ENCODE measurements at places on chromosomes 6 and 20. TPM values are rescaled to one million over a fixed set of nuclear protein-coding genes. Genes with fewer than 3 reads are reported as not detected.

GRCh38 chr6:137417396-137417795, 76.8 kb downstream of the OLIG3 start:
- DNase-seq = no peak

GRCh38 chr6:161906571-161906970, 632.7 kb upstream of the AGPAT4 start:
- no peak for DNase-seq

DNA sequence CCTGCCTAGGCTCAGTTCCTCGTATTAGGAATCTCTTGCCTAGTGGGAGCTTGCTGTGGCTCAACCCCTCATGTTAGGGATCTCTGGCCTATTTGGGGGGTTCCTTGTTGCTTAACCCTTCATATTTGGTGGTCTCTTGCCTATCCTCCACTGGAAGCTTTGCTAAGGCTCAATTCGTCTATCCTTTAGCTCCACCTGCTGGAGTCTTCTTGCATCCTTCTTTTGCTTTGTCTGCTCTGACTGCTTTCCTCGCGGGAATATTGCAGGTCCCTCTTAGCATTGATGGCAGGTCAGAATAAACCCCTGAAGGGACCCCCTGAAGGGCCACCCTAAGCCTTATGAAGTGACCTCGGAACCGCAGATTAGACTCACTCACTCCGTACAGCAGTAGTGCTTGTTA, 203.0 kb upstream of the TBX18 start:
- DNase-seq = no peak

- no peak for DNase-seq
Observed at GRCh38 chr6:91083211-91083610, 496.3 kb upstream of the MAP3K7 start.

GRCh38 chr6:156651486-156651885, 125.7 kb upstream of the ARID1B start:
- DNase-seq = no peak

Gene FNDC11
- not detected for total RNA-seq

Gene CDH4
- total RNA-seq = 0.38 TPM

Gene BMP5
- 3.9 TPM for total RNA-seq

Gene COL11A2
- total RNA-seq = 0.61 TPM

DNA sequence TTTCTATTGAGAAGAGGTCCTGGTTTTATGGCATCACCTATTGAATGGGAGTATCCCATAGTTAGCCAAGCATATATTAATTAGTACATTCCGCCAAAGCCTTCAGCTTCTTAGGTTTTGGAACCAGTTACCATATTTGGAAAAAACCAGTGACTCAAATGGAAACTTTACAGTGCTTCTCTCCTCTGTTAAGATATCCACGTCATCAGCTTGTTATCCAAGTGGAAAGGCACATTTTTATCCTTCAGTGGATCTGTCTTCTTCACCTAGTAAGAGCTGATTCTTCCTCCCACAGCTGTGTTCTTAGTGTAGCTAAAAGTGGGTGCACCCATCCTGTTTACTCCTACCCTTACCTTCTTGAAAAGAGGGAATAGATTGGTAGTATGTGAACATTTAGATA, 34.5 kb downstream of the TPD52L1 start:
- no peak for DNase-seq

DNA sequence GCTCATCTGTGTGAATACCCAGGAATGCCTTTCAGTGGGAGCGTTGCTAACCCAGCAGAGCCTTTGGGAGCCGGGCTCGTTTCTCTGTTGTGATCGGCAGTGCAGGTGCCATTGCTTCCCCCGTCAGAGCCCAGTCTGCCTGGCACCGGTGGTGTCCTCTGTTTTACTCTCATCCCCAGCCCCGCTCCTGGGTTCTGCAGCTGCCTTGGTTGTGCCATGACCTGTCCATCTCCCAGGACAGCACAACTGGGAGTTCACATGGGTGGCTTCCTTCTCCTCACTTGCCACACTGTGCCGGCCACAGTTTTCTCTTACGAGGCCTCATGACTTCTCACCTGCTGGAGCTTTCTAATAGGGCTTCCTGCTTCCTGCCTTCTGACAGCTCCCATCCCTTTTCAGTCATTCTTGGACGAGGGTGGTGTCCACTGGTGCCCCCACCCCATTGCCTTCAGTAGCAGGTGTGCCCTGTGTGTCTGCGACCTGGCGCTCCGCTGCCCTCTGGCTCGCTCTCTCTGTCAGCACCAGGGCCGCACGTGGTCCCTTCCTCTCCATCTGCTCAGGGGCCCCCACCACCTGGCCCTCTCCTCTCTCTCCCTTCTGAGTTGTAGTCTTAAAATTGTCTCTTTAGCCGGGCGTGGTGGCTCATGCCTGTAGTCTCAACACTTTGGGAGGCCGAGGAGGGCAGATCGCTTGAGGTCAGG, 110.9 kb downstream of the RPP40 start:
- DNase-seq = no peak

Gene UNC5CL
- total RNA-seq = 0.20 TPM

GRCh38 chr6:128347123-128347522, 173.3 kb downstream of the PTPRK start:
- DNase-seq = no peak

Gene BTNL2
- total RNA-seq = not detected

Gene OR2B3
- total RNA-seq = not detected

DNA sequence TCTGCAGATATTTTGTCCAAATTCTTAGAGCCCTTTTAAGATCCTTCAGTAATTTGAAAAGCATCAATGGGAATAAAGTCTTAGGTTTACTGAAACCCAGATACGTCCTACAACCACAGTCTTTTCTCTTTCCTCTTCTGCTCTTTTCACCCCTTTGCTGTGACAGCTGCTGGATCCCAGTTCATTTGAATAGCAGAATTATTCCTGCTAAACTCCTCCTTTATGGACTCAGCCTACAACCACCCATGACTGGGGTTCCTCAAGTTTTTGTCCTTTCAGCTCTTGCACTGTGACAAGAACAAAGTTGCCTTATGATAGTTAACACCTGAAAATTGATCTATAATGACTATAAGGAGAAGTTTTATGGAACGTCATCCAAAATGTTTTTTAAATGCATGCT, 237.5 kb downstream of the EYA4 start:
- DNase-seq = no peak

DNA sequence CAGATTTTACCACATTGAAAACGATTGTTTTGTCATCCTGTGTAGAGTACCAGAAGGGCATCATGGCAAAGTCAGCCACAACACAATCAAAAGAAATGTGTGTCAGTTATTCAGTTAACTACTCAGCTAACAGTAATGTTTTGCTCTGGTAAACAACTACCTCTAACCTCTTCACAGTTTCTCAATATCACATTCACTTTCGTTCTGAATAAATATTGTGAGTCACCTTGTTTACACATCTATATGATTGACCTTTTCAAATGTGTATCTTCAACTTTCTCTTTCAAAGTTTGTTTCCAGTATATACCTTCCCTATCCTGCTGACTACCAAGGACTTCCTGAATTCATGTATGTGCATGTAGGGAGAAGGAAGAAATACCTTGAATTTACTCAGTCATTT, 216.6 kb upstream of the UFL1 start:
- no peak for DNase-seq

DNA sequence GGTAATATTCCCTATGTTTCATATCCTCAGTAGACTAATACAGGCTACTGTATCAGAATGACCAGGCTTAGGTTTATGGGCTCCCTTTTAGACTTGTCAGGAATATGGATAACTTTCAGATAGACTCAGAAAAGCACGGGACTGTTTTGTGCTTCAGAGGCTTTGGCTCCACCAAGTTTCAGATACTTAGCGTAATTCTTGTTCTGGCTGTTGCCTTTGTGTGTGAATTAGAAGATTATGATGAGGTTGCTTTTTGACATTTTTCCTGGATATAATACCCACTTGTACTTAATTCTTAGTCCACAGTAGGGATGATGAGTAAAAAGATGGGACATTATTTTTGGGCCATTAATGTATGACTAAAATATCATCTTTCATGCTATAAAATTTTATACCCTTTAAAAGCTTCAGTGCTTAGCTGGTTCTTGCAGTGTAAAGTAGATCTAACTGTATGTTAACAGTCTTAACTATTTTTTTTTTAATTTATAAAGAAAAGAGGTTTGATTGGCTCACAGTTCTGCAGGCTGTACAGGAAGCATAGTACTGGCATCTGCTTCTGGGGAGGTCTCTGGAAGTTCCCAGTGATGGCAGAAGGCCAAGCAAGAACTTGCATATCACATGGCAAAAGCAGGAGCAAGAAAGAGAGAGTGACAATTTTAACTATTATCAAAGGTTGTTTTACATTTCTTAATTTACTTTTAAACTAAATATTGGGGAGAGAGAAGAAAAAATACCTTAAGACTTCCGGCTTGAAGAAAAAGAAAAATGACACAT, 120.7 kb downstream of the ZFAND3 start:
- DNase-seq = no peak

- no peak for DNase-seq
Observed at GRCh38 chr20:59386809-59387208, 86.4 kb downstream of the EDN3 start.

DNA sequence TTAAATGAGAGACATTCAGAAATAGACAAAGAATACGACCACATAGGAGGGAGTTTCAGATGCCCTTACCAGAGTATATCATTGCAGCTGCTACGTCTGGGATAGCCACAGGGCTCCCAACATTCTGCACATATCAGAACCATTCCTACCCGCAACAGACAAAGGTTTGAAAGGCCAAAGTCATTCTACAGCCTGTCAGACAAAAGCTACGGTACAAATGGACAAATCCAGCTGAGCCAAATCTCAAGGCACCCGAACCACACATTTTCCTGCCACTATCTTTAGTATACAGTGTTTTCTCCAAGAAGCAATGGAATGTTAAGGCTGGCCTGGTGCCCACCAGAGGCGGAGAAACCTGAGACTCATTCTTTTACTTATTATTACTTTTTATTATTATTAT, 30.5 kb upstream of the LYRM2 start:
- DNase-seq = no peak

DNA sequence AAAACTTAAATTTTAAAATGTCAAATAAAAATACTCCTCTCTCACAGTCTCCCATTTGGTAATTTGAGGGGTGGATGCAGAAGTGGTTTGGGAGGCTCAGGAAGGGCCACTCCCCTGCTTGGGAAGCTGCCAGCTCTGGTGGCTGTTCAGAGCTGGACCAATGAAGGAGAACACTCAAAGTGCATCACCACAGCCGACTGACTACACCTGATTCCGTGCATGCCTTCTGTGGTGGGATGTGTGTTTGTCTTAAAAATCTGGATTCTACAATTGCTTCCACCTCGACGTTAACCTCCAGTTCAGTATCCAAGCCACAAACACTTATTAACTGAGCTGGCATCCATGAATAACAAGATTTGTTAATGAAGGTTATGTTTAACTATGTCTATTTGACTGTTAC, 137.3 kb downstream of the FOXC1 start:
- DNase-seq = no peak

Gene CTSZ
- total RNA-seq = 25.2 TPM

- no peak for DNase-seq
Observed at GRCh38 chr6:122740936-122741335, 38.6 kb upstream of the FABP7 start.

DNA sequence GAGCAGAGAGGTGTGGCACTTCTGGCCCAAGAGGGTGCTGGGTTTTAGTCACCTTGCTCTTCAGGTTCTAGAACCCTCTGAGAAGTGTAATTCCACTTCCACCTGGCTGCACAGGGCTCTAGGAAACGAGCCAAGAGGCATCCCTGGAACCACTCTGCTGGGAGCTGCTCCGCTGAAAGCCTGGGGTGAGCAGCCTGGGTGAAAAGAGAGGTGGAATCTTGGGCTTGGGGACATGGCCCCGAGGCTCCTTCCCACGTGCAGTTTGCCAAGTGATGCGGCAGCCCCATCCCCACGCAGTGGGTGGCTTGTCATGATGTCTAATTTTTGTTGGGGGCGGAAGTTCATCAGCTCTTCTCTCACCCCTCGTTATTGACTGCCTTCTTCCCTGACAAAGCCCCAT, 32.8 kb downstream of the PPP1R16B start:
- DNase-seq = no peak

Gene OPN5
- total RNA-seq = not detected

Measured in gastrocnemius medialis (tissue), 4 donors.